ENCODE measurements at places on chromosomes 3 and 15. TPM values are rescaled to one million over a fixed set of nuclear protein-coding genes. Genes with fewer than 3 reads are reported as not detected.

- DNase-seq = no peak
These were observed 8.7 kb upstream of the GPD1L start for GRCh38 chr3:32097768-32098167.

ERICH6 gene
- total RNA-seq = not detected

KNG1 gene
- total RNA-seq = not detected

DNA sequence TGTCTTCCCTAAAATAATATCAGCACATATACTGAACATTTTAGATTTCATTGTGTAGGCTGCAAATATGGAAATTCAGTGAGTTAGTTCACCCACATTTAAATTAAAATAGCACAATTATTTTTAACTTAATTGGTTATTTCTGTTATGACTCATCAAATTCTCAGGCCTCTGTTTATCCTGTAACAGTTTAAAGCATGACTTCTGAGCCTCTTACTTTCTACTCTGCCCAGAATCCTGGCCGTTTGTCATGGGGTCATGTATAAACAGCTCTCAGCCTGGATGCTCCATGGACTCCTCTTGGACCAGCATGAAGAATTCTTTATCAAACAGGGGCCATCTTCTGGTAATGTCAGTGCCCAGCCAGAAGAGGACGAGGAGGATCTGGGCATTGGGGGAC, 12.2 kb downstream of the TUBGCP4 start:
- no peak for DNase-seq

- DNase-seq = no peak
These were observed 66.3 kb upstream of the LRIG1 start for GRCh38 chr3:66567077-66567476.

EPHA3 gene
- total RNA-seq = not detected

PLA2G4D gene
- total RNA-seq = not detected

- DNase-seq = no peak
These were observed 25.6 kb upstream of the LARS2 start for GRCh38 chr3:45362758-45363157.

PLXND1 gene
- total RNA-seq = 357 TPM

PFKFB4 gene
- 10.8 TPM for total RNA-seq

DNA sequence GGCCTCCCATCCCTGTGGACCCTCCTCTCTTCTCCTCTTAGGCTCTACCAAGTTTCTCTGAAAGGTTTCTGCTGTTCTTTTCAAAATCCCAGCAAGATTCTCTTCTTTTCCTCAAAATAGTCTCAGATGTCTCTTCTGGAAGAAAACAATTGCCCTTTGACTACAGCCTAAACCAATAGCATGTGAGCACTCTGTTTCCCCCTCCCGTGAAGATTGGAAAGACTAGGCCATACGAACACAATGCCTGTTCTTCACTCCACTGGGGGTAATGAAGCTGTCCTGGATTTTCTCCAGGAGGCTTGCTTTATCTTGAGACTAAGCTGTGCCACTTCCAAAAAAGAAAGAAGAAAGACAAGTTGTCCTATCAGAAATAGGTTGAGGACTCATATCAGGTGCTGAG, 178.7 kb upstream of the MCTP2 start:
- DNase-seq = no peak

MAN2A2 gene
- 224 TPM for total RNA-seq

DNA sequence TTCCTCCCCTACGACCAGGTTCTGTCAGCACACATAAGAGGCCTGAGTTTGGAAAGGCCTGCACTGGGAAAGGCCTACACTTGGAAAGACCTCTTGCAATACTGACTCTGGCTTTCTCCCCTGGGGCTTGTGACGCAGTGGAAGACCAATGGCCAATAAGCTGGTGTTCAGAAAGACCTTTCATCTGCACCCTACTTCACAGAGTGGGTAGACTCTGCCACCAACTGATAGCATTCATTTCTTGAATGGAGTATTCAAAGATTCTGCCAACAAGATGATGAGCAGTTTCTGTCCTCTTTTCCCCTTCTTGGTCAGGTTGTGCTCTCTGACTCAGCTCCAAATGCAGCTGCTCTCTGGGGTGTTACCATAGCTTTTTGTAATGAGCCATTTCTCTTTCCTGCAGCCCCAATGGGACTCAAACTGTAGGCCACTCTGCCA, 48.8 kb downstream of the TIPARP start:
- DNase-seq = no peak

DNA sequence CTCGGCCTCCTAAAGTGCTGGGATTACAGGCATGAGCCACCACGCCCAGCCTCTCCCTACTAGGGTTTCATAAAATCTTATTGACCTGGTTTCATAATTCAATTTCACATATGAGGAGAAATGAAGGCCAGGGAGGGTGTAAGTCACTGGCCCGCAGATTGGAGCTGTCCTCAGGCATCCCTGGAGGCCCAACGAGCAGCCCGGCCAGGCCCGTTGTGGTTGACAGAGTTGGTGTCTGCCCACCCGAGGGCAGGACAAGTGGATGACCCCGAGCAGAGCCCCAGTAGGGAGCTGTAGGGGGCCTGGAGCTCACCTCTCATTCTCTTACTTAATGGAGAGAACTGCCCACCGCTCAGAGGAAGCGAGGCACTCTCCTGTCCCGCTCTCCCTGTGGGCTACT, 78.9 kb downstream of the CPN2 start:
- no peak for DNase-seq

GRCh38 chr3:54093491-54094248, 28.7 kb upstream of the CACNA2D3 start:
- no peak for DNase-seq

ZMYND10 gene
- 3.8 TPM for total RNA-seq

SERINC4 gene
- under 0.01 TPM for total RNA-seq

- no peak for DNase-seq
These were observed 372.6 kb downstream of the PTPRG start for GRCh38 chr3:61933798-61934504.

FEZF2 gene
- total RNA-seq = not detected

NR1I2 gene
- 2.4 TPM for total RNA-seq

DNA sequence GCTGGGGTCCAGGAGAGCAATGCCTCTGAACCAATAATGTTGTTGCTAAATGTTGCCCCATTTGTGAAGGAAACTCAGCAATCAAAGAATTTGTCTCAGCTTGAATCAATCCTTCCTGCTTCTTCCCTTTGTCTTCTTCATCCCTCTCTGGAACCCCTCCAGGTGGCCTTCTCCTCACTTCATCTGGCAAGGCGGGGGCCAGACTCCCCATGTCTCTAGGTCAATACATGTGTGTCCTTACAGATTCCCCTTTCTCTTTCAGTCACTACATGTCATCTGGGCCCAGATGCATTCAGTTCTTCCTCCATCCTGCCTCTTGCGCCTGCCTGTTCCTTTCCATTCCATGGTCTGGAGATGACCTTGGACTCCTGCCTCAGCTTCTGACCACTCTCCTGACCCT, 8.0 kb upstream of the LTF start:
- DNase-seq = no peak

FBLN2 gene
- 8.3 TPM for total RNA-seq

- DNase-seq = no peak
These were observed 109.3 kb downstream of the ZIC1 start for GRCh38 chr3:147518465-147518864.

DNA sequence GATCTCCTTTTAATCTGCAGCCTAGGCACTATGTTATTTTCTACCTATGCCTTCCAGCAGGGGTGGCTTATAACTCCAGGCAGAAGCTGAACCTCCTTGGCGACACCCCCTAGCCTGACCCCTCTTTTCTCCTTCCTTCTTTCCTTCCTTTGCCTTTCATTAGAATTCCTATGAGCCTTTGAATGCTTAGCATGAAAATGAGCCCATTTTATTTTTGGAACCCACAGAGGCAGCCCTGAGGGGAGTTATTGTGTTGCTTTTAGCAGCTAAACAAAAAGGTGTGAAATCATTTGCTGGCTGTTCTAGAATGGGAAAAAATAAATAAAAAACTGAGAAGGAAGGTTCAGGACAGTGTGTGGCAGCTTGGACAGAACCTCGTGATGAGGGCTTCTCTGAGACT, 164.6 kb upstream of the ICE2 start:
- no peak for DNase-seq

PLSCR4 gene
- 10.0 TPM for total RNA-seq

HIGD2B gene
- under 0.01 TPM for total RNA-seq

GRCh38 chr3:171831936-171832335, 11.2 kb upstream of the TMEM212 start:
- no peak for DNase-seq

OR5H6 gene
- not detected for total RNA-seq

SPTBN5 gene
- total RNA-seq = under 0.01 TPM

GRCh38 chr3:5349343-5349742, 161.8 kb downstream of the EDEM1 start:
- DNase-seq = no peak

GRCh38 chr3:151912028-151912427, 38.6 kb downstream of the SUCNR1 start:
- no peak for DNase-seq

GRCh38 chr3:67521053-67521646, 133.3 kb downstream of the SUCLG2 start:
- DNase-seq = no peak

MORC1 gene
- total RNA-seq = under 0.01 TPM

DNA sequence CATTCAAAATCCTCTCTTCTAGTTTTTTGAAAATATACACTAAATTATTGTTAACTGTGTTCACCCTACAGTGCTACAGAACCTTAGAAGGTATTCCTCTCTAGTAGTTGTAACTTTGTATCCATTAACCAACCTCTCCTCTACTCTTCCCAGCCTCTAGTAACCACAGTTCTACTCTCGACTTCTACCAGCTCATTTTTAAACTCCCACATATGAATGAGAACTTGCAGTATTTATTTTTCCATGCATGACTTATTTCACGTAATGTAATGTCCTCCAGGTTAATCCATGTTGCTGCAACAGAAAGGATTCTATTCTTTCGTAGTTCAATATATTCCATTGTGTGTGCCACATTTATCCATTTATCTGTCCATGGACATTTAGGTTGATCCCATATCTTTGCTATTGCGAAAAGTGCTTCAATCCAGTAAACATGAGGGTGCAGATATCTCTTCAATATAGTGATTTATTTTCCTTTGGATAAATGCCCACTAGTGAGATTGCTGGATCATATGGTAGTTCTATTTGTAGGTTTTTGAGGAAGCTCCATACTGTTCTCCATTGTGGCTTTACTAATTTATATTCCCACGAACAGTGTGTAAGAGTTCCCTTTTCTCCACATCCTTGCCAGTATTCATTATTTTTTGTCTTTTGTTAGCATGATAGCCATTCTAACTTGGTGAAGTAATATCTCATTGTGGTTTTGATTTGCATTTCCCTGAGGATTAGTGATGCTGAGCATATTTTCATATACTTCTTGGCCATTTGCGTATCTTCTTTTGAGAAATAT, 113.7 kb upstream of the SMAD3 start:
- DNase-seq = no peak

DNA sequence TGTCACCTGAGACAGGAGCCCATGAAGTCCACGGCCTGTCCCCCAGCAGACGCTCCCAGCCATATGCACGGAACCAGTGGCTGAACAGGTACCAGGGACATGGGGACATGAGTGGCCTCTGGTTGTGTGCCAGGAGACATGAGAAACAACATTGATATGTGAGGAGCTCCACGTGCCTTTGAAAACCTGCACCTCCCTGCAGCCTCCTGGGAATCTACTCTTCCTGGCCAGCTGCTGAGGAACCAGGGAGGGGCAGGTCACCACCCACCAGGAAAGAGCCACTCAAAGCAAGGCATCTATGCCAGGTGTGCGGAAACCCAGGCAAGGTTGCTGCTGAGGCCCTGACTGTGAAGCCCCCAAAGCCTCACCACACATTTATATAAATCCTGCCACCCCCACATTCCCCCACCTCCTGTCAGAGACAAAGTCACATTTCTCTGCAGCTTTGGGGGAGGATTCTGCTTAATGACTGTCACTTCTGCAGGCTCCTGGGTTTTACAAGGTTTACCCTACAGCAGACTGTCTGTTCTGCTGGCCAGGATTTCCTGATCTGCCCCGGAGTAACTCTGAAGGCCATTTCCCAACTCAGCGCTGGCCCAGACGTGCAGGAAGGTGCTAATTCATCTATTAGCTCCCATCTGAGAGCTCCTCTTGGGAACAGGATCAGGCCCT, 110.8 kb downstream of the ADCY5 start:
- no peak for DNase-seq

DNA sequence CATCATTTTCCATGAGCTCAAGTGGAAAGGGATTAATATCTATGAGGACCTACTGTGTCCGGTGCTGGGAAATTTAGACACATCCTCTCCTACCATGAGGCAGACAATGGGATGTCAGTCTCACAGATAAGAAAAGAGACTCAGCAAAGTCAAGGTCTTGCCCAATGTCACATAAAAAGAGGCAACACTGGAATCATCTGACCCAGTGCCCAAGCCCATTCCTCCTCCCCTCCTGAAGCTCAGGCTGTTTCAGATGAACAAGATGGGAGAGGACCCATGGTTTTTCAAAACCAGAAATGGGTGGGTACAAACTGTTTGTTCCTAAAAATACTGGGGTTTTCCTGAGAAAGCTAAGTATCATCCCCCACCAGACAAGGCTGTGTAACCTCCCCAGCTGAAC, 22.2 kb downstream of the POC1A start:
- DNase-seq = no peak

GOLGA6L10 gene
- 0.54 TPM for total RNA-seq

SLC51B gene
- total RNA-seq = not detected

DNA sequence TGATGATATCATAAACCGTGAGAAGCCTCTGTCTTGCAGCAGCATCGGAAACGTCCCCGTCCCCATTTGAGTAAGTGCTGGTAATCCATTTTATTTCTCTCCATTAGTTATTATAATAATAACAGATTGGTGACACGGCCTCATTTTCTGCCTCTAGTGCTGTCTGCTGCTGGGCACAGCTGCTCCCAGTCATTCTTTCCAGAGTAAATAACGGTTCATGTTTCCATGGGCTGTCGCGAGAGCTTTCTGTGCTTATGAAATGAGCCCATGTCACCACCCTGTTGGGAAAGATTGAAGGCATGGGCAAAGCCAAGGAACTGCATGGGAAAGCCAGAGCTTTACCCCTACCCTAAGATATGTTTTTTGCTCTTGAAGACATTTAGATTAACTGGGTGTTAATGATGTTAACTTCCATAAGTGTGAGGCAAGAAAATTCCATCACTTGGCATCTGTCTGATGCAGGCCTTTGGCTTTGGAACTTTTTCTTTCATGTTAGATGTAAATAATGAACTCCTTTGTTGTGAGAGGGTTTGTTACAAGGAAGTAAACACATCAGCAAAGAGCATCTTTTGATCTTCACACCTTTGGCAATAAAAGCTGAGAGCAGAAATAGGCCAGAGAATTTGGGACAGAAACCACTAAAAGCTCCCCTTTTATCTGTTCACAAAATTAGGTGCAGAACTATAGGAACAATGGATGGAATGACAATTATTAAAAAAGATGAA, 141.8 kb downstream of the FILIP1L start:
- DNase-seq = no peak

- DNase-seq = no peak
These were observed 14.8 kb downstream of the CEP19 start for GRCh38 chr3:196697270-196697669.

PP2D1 gene
- total RNA-seq = not detected

DNA sequence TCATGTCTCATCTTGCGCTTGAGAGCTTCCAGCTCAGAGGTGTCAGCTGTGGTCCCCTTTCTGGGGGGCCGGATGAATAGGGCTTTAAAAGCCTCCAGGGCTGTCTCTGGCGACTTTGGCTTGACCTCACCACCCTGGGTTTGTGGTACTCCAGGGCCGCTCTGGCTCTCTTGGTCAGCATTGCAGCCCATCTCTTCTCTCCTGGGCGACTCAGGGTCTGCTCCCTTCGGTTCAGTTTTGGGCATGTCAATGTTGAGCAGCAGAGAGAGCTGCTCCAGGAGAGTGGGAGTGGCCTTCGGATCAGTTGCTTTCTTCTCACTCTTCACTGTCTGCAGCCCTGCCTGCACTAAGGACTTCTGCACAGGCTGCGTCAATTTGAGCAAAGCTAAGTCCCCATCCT, 127.9 kb downstream of the FMN1 start:
- no peak for DNase-seq

SPINK8 gene
- total RNA-seq = not detected

GRCh38 chr3:131431754-131432153, 50.2 kb downstream of the NUDT16 start:
- DNase-seq = no peak
